ENCODE measurements at places on chromosomes 2 and 18.

GRCh38 chr2:10308866-10309265 is 6.2 kb downstream of the HPCAL1 start:
- DNase-seq = no peak

DNA sequence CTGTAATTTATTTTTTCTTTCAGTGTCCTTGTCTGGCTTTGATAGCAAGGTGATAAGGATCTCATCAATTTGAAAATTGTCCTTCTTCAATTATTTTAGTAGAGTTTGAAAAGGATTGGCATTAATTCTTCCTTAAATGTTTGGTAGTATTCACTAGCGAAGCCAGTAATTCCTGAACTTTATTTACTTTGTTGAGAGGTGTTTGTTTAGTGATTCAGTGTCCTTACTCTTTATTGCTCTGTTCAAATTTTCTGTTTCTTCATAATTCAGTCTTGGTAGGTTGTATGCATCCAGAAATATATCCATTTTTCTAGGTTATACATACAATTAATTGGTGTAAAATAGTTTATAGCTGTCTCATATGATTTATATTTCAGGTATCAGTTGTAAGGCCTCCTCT is 676.7 kb upstream of the POU3F3 start:
- DNase-seq = no peak

DNA sequence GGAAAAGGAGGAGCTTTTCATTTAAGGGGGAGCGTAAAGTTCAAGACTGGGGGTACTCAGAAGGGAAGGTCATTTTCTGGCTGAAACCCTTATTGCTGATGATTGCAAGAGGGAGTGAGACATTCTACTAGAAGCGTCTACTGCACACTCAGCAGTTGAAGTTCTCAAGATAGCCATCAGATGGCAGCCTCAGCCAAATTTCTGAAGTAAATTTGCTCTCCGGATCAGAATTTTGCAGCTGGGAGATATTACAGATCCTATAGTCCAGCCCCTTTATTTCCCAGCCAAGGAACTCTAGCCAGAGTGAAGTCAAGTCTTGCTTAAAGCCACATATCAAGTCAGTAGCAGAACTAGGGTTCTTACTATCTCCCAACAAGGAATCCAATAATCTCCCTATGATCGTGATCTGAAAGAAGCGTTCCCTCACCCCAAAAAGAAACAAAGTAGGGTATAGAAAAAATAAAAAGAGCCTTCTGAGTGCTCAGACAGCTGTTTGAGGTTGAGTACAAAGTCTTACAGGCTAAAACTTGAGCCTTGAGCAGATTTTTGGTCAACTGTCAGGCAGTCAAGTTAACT is 24.0 kb downstream of the RAX start:
- peak; percentile 65 for DNase-seq

GRCh38 chr2:227214622-227215041 is 50.2 kb downstream of the COL4A3 start:
- no peak for DNase-seq

DNA sequence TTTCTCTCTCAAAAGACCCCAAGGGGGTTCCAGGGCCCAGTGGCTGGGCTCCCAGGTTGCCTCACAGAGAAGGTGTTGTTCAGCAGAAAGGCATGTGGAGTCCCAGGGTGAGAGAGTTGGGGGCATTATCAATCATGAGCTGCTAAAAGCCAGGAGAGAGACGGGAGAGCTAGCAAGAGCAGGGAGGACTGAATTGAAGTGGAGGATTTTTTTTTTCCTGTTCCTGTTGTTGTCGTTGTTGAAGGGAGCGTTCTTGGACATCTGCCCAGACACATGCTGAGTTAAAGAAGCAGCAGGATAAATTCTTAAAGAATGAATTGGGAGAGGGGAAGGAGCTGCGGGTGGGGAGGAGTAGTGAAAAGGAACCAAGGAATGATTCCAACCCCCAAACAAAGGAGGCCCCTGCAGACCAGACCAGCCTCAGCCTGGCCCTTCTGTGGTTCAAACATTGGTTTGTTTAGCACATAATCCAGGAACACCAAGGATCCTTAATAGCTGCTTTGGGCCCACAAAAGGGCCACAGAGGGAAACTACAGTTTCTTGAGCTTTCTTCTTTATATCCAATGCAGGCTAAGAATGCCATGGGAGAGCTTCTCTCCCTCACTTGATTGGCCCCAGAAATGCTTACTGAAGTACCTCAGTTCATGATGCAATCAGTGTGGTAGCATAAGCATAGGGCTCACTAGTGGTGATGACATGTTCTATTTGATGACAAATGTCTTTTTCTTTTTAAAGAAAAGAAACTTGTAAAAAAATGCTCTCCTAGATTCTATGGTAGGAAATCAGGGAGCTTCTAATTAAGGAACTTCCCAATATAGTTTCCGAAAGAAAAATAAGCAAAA is 146.0 kb downstream of the SETBP1 start:
- no peak for DNase-seq

DNA sequence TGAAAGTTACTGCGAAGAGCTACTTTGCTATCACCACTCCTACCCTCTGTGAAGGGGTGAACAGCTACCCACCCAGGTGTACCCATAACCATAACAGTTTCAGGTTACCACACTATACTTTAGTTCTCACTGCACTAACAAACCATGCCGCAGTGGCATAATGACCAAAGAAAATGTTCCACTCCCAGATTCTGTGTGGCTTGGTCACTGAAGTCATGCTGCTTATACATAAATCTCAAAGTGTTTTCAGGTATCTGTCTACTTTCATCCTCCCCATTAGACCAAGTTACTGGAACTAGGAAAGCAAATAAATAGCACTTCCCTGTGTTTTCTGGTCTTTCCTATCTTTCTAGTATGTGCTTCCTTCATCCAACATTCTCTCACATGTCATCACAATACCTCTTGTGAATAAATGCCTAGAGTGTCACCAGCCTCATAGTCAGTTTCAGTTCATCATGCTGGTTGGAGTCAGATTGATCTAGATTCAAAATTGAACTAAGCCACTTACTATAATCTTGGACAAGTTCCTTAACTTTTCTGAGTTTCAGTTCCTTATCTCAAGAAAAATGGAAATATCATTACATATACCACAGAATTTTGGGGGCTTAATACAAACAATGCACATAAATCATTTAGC is 293.6 kb downstream of the FSIP2 start:
- DNase-seq = no peak
